ENCODE measurements at places on chromosomes 12 and 14. TPM values are rescaled to one million over a fixed set of nuclear protein-coding genes. Genes with fewer than 3 reads are reported as not detected.

The CAPZA3 gene
- total RNA-seq, result 186 TPM

GRCh38 chr14:67837011-67837624 lies 17.5 kb downstream of the RAD51B start:
- no peaks in the 10 kb centered on the region for H3K36me3 ChIP-seq
- H3K27ac ChIP-seq, result no peak overlapping the region
- DNase-seq, result peak; percentile 45
- no peaks in the 10 kb centered on the region for H3K27me3 ChIP-seq
- no peaks in the 10 kb centered on the region for H3K4me1 ChIP-seq
- H3K4me3 ChIP-seq, result no peak overlapping the region

DNA sequence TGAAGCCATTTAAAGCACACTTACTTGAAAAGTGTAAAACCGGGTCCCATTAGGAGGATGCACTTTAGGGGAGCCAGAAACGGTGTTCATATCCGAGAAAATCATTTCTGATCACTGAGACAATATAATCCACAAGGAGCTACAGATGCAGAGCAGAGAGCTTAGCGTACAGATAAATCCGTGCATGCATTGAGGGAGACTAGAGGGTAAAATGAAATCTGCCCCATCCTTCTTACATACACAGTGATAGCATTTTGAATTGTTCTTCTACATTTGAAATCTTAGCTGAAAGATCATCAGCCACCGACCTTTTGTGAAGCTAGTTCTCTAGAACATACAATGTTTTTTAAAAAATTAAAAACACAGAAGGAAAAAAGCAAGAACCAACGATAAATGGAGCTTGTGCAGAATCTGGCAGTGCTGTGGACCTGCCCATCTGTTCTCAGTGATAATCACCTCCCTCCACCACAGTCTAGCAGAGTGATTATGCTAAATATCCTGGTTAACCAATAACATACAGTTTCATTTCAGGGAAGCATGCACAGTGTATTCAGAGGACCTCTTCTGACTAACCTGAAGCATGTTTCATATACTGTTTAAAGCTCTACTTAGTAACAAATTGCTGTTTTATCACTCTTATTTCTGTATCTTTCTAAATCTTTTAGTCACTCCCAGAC lies 161.1 kb downstream of the PPFIA2 start:
- H3K36me3 ChIP-seq, result no peaks in the 10 kb centered on the region
- no peaks in the 10 kb centered on the region for H3K27me3 ChIP-seq
- H3K27ac ChIP-seq, result no peak overlapping the region
- H3K4me3 ChIP-seq, result no peak overlapping the region

DNA sequence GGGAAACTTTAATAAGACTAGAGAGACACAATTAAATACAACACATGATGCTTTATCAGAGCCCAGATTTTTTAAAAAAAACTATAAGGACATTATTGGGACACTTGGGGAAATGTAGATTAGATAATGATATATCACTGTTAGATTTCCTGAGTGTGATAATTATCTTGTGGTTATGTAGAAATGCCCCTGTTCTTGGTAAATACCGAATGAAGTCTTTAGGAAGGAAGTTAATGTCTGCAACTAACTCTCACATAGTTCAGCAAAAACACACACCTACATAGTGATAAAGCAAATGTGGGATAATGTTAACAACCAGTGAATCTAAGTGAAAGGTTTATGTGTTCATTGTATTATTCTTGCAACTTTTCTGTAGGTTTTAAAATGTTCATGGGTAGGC lies 14.6 kb upstream of the CACNB3 start:
- H3K36me3 ChIP-seq, result no peaks in the 10 kb centered on the region
- no peaks in the 10 kb centered on the region for H3K4me1 ChIP-seq

Data from testis (tissue), 5 donors.